ENCODE measurements at places on chromosomes 16 and 17. TPM values are rescaled to one million over a fixed set of nuclear protein-coding genes. Genes with fewer than 3 reads are reported as not detected.

SGSH gene
- total RNA-seq = 10.6 TPM

DNA sequence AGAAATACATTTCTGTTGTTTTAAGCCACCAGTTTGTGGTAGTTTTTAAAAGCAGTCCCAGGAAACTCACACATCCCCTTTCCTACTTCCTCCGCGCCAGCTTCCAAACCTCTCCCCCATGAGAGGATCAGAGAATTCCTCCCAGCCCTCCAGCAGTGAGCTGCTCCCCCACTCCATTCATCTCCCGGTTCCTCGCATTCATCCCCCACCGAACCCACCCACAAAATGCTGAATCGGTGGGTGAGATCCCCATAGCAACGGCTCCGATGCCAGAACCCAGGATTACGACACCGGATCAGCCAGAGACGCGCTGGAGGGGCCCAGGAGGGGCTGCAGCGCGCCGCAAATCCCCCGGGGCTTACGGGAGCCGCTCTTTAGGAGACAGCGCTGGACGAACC lies 251.4 kb upstream of the RPL38 start:
- H3K4me3 ChIP-seq = no peak overlapping the region
- no peaks in the 10 kb centered on the region for H3K36me3 ChIP-seq
- H3K27me3 ChIP-seq = peaks cover 7% of the 10 kb centered on the region
- no peak overlapping the region for H3K27ac ChIP-seq

GRCh38 chr16:10859658-10860057 lies 17.3 kb upstream of the CIITA start:
- no peak overlapping the region for H3K4me3 ChIP-seq
- no peaks in the 10 kb centered on the region for H3K36me3 ChIP-seq
- H3K27ac ChIP-seq = no peak overlapping the region
- no peaks in the 10 kb centered on the region for H3K27me3 ChIP-seq

DNA sequence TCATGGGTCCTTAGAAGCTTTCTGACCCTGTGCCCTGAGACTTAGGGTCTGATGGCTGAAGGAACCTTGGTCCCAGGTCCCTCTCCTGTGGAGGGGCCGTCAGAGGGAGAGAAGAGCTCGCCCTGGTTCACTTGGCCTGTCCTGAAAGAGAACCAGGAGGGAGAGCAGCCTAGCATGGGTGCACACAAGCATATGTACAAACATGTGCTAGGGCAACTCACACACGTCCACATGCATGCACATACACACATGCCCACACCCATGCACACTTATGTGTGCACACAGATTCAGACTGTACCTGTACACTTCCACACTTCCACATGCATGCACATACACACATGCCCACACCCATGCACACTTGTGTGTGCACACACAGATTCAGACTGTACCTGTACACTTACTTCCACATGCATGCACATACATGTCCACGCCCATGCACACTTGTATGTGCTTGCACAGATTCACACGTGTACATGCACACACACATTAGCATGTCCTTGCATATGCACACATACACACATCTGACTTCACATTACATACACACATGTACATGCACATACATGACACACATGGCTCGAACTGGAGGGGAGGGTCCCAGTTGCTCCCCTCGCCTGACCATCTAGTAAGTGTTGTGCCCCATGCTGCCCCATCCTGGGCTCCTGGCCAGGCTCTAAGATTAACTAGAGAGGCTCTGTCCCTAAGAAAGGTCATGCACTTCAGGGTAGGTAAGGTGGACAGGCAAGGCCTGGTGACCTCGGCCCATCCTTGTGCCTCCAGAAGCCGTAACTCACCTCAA lies 122.0 kb downstream of the METRNL start:
- H3K27me3 ChIP-seq = no peaks in the 10 kb centered on the region
- no peaks in the 10 kb centered on the region for H3K36me3 ChIP-seq
- H3K4me1 ChIP-seq = peaks cover 62% of the 10 kb centered on the region
- H3K27ac ChIP-seq = peak overlapping the region; percentile 69

DNA sequence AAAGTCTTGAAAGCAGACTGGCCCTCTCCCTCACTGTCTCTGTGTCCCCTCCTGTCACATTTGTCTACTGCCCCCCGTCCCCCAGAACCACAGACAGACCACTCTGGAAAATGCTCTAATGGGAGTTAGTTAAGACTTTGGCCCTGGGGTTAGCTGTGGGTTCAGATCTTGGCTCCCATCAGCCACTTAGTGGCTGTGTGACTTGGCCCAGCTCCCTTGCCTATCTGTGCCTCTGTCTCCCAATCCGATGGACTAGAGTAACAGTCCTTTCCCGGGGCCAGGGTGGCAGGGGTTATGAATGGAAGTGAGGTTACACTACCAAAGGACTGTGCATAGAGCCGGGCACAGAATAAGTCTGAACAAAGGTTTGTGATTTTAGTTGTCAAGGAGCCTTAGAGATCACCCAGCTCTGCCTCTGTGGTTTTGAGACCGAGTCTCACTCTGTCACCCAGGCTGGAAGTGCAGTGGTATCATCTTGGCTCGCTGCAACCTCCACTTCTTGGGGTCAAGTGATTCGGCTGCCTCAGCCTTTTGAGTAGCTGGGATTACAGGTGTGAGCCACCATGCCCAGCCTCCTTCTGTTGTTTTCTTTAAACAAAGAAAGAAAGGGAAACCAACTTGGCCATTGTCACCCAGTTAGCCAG lies 23.7 kb downstream of the PPL start:
- no peak overlapping the region for H3K4me3 ChIP-seq
- H3K27me3 ChIP-seq = no peaks in the 10 kb centered on the region

DNA sequence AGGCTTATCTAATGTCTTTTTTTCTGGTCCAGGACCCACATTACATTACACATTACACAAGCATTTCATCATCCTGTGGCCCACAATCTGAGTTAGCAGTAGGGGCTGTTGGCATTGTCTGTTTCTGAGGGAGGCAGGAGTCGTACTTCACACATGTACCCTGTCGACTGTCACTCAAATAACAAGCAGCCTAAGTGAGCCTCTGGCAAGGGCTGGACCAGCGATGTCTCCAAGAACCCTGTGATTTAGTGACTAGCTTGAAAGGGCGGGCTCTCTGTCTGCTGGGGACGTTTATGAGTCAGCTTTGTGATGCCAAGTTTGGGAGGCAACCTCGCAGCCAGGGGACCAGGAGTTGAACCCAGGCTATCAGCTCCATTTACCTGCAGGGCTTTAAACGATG lies 251.4 kb downstream of the HS3ST3B1 start:
- H3K4me1 ChIP-seq = no peaks in the 10 kb centered on the region
- H3K4me3 ChIP-seq = no peak overlapping the region
- DNase-seq = no peak
- H3K27me3 ChIP-seq = no peaks in the 10 kb centered on the region
- H3K36me3 ChIP-seq = no peaks in the 10 kb centered on the region
- no peak overlapping the region for H3K27ac ChIP-seq

DNA sequence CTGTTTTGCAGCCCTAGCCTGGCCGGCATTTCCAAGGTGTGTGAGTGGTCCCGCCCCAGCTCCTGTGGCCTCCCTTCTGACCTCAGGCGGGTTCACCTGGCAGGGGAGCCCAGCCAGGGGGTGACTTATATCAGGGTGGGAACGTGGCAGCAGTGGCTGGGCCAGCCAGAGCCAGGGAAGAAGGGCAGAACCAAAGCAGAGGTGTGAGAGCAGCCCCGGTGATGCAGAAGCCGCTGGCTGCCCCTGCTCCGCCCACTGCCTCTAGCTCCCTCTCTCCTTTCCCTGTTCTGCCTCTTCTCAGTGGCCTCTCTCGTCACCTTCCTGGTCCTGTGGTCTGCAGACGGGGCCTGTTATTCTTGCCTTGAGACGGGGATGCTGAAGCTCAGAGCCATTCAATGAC lies 12.1 kb downstream of the MGAT5B start:
- no peak overlapping the region for H3K4me3 ChIP-seq
- H3K27ac ChIP-seq = no peak overlapping the region
- H3K36me3 ChIP-seq = no peaks in the 10 kb centered on the region
- no peaks in the 10 kb centered on the region for H3K27me3 ChIP-seq
- no peaks in the 10 kb centered on the region for H3K4me1 ChIP-seq

GRCh38 chr17:4276514-4276913 lies 12.7 kb upstream of the ANKFY1 start:
- no peak overlapping the region for H3K27ac ChIP-seq
- H3K4me1 ChIP-seq = no peaks in the 10 kb centered on the region
- no peak overlapping the region for H3K4me3 ChIP-seq
- no peaks in the 10 kb centered on the region for H3K27me3 ChIP-seq
- no peak for DNase-seq
- H3K36me3 ChIP-seq = peaks cover 10% of the 10 kb centered on the region

DNA sequence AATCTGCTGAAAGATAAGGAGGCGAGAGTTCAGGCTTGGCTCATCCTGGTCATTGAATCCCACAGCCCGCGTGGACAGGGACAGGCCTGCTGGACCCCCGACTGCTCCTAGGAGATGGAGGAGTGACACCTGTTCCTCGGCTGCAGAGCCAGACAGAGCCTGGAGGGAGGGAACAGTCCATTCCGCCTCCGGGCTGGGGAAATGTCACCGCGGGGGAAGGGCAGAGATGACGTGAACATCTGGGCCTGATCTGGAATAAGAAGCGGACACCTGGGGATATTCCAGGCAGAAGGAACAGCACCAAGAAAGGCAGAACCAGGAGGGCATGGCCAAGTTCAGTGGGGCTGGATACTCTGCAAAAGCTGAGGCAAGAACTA lies 1.5 kb downstream of the ZNF747 start:
- no peak overlapping the region for H3K4me3 ChIP-seq
- H3K27ac ChIP-seq = no peak overlapping the region
- peaks cover 20% of the 10 kb centered on the region for H3K36me3 ChIP-seq
- no peak for DNase-seq
